Activated T-cell treated with anti-CD3 and anti-CD28 coated beads for 4 hours (primary cell): ENCODE measurements at places on chromosomes 1 and 21.

DNA sequence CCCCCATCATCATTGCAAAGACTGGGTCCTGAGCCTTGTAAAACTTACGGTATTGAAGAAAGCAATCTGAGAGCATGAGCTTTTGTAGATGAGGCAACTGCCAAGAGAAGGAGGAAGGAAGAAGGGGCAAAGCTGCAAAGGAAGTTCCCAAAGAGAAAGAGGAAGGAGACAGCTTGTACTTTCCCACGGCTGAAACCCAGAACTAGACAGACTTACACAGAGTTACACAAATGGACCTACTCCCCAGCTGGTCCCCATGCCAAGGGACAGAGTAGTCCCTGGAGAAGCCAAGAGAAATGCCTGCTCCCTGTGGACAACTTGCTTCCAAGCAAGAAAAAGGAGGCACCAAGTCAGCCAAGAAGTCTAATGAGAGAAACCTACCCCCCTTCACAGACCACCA, 22.6 kb downstream of the SLC5A9 start:
- no peak for DNase-seq

GRCh38 chr1:51309291-51309690, 21.1 kb downstream of the TTC39A start:
- DNase-seq = no peak

DNA sequence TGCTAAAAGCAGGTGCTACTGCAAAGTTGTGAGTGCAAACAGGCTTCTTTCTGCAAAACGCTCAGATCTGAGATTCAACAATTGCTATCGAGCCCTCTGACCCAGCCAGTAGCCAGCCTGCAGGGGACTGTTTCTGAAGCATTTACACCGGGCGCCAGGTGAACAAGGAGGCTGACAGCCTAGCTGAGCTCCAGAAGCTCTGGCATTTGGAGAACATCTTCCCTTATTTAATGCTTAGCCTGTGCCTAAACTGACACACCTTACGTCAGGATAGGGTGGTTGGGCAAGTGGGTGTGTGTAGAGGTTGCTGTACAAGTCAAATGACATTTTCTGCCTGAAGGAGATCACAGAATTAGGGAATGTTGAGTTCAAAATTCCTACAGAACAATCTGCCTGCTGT, 15.8 kb upstream of the PLA2G2C start:
- DNase-seq = no peak

GRCh38 chr1:229885568-229886495, 181.2 kb upstream of the GALNT2 start:
- DNase-seq = no peak

DNA sequence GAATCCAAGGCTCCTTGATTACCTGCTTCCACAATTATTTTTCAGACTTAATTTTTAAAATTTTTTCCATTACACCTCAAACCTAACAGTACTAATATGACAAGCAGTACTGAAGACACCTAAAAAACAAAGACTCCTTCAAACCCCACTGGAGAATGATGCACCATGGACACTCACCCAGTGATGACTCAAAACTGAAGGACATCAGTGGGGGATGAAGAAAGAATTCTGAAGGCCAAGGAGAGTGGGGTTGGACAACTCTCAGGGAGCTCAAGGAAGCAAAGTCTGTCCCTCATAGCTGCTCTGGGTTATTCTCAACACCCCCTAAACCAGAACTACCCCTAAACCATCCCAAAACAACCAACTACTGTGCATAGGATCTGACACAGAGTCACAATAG, 2.4 kb upstream of the ARHGAP29 start:
- DNase-seq = no peak

DNA sequence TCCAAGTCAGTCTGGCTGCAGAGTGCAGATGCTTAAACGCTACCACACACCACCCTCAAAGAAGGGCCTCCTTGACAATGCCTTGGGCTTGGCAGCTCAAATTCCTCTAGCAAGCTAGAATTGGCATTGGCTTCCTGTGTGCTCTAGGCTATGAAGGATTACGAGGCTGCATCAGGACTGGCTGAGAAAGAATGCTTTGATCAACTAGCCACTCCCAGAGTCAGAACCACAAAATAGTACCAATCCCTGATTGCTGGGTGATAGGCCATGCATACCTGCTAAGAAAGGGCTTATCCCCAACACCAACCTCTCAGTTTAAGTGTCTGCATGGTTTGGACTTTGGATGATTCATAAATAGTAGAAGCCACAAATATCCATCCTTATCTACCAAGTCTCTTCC, 504.9 kb downstream of the OMA1 start:
- no peak for DNase-seq

DNA sequence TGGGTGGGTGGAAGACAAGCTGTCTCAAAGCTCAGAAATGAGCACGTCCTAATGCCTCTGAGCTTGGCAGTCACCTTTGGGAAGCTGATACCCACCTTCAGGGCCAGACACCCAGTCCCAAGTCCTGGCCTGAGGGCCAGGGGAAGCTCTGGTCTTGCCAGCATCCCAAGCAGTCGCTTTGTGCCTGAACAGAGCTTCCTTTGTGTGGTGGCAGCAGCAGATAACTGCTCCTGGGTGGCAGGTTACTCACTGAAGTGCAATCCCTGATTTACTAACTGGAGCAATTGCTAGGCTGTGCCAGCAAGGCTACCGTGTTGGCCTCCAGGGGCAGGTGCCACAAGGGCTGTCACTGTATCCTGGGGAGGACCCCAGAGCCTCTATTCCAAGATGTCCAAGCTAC, 40.4 kb upstream of the GRHL3 start:
- DNase-seq = no peak

DNA sequence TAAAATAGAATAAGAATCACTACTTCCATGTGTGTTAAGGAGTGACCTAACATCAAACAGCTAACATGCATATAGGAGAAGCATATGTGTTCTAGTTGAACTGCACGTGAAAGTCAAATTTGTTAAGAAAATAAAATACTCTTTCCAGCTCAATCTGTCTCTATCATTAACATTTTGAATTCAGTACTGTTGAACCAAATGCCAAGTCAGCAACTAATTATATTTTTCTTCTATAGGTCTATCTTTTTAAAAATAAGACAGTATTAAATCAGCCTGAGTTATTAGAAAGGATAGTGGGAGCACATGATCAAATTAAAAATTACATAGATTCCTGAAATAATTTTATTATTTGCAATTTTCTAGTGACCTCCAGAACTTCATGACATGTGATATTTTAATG, 141.8 kb downstream of the NRIP1 start:
- DNase-seq = no peak

- peak; percentile 85 for DNase-seq
These were observed at the start of gene RC3H1 for GRCh38 chr1:174022080-174022975. Gene RC3H1, minus strand, starts transcription at chr1:174022357. Its CDS starts 29,372 bp downstream, at chr1:173992985.

DNA sequence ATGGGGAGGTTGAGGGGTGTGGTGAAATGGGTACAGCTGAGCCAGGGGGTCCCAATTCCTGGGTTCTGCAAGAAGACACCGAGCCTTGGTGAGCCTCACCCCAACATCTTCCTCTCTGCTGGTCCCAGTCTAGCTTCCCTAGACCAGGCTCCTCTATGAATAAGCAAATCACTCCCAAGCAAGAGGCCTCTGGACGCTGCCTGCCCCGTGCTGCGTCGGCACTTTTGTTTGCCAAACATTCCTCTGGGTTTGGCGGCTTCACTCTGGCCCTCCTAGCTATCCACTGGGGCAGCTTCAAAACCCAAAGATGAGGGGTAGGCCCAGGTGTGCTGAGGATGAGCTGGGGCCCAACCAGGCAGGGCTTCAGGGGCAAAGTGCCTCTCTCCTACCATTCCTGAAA, 137.1 kb upstream of the CD34 start:
- DNase-seq = no peak

DNA sequence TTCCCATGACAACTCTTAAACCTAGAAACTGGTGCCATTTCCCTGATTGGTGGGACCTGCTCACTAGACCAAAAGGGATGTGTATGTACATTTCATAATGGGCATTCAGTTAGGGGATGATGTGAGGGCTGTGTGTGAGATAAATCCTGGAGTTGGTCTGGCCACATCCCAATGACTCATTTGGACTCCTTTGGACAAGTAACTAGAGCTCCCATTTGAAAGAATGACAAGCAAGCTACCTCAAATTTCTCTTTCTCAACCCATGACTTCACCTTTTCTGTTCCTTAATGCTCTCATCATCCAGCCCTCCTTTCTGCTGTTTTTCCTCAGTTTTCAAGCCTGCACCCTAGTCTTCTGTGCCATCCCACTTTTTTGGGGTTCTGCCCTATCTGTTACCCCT, 27.9 kb downstream of the EBNA1BP2 start:
- no peak for DNase-seq

- no peak for DNase-seq
These were observed 9.5 kb upstream of the ADORA3 start for GRCh38 chr1:111512931-111513330.

DNA sequence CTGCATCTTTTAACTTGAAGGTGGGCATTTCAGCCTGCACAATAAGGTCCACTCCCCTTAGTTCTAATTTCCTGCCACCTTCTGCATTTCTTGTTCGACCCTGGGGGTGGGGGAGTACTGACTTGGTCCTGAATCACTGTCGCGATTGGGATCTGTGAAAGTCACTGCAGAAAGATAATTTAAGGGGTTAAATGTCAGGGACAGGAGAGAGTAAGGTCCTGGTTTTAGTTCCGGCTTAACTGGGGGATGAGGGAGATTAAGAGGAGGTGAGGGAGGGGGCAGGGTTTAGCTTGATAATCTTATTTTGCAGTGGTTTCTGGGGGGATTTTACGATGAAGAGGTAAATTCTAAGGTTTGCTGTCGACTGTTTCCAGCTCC, 128.1 kb downstream of the MRPS6 start:
- no peak for DNase-seq
